Progenitor cell of endocrine pancreas (in vitro differentiated cells): ENCODE measurements at places on chromosomes 1 and 21.

GRCh38 chr1:173549813-173550212 lies 53.1 kb downstream of the SLC9C2 start:
- DNase-seq, result no peak

GRCh38 chr1:156815307-156815826 lies 1.3 kb downstream of the SH2D2A start:
- no peak for DNase-seq

- DNase-seq, result no peak
Observed at GRCh38 chr1:97603776-97604175, 317.1 kb downstream of the DPYD start.

DNA sequence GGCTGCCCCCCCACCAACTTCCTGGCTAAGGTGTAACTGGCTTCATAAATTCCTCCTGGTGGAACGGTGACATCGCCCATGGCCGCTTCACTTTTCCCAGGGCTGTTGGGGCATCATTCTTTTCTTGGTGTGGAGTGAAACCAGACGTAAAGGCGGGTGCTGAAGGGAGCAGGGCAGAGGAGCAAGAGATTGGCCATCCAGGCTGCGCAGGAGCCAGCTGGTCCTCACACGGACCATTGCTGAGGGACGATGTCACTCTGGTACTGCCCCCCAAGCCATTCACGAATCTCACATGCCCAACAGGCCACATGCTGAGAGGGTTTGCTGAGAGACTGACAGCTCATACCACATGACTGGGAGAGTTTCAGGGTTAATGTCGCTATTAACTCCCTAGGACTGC lies 10.5 kb upstream of the PKP1 start:
- DNase-seq, result no peak

- DNase-seq, result no peak
Observed at GRCh38 chr1:212232090-212232489, 53.1 kb upstream of the PPP2R5A start.

DNA sequence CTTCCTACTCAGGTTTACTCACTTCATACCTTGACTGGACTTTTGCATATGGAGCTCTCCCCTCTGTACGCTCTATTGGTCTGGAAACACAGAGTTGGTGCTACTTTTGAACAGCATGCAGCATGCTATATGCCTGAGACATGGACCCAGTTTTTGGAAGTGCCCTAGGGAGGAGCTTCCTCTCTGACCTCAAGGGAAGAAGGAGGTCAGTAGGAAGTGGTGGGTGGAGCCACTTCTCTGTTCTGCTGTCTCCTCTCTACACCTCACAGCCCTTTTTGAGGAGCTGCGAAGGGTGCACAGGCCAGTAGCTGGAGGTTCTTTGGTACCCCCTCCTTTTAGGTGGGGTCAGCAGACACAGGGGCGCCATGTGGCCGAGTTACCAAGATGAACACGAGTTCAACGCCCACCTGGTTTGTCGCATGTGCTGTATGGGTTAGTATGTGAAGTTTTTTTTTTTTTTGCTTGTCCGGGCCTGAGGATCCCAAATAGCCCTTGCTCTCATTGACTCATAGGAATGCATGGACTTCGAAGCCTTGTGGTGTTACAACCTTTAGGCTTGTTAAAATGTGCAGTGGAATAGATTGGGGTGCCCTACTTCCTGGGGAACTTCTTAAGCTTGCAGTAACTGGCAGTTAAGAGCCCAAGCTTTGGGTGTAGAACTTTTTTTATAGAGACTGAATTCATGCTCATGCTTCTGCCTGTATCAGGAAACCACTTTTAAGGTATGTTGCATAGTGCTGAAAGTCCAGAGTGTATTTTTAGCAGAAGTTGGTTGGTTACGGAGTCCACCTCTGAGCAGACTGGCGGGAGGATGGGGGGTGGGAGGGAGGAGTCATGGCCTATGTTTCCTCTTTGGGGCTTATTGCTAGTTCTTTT lies 10.7 kb downstream of the MACF1 start:
- DNase-seq, result no peak

- DNase-seq, result no peak
Observed at GRCh38 chr1:39268906-39269305, 64.4 kb downstream of the MACF1 start.

- no peak for DNase-seq
Observed at GRCh38 chr21:42544544-42544943, 30.9 kb downstream of the SLC37A1 start.

- no peak for DNase-seq
Observed at GRCh38 chr1:156276532-156276931, 6.1 kb downstream of the SMG5 start.

DNA sequence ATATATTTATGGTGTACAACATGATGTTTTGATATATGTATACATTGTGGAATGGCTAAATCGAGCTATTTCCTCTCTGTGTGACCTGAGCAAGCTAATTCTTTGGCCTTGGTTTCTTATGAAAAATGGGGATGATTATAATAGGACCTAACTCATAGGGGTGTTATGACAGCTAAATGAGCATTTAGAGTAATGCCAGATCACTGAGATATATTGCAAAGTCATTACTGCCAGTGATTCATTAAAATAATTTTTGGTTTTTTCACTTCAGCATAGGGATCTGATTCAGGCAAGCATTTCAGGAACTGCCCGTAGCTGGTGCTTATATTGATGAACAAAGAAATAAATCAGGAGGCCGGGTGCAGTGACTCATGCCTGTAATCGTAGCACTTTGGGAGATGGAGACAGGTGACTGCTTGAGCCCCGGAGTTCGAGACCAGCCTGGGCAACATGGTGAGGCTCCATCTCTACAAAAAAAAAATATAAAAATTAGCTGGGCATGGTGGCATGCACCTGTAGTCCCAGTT lies 30.7 kb downstream of the DAB1 start:
- DNase-seq, result no peak

DNA sequence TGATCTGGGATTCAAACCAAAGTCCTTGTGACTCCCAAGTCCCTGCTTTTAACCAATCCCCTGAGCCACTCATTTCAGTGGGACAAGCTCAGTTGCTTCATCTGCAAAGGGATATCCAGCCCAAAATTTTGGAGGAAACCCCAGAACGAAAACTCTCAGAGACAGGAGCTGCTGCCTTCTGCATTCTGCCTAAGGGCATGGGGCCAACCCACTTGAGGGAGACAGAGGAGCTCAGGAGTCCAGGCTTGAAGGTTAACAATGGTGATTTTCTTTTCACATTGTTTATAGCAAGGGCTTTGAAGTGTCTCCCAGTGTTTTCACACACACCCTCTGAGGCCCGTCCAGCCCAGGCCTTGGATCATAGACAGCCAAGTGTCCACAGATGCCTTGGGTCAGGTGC lies 148.1 kb upstream of the CTTNBP2NL start:
- DNase-seq, result no peak

DNA sequence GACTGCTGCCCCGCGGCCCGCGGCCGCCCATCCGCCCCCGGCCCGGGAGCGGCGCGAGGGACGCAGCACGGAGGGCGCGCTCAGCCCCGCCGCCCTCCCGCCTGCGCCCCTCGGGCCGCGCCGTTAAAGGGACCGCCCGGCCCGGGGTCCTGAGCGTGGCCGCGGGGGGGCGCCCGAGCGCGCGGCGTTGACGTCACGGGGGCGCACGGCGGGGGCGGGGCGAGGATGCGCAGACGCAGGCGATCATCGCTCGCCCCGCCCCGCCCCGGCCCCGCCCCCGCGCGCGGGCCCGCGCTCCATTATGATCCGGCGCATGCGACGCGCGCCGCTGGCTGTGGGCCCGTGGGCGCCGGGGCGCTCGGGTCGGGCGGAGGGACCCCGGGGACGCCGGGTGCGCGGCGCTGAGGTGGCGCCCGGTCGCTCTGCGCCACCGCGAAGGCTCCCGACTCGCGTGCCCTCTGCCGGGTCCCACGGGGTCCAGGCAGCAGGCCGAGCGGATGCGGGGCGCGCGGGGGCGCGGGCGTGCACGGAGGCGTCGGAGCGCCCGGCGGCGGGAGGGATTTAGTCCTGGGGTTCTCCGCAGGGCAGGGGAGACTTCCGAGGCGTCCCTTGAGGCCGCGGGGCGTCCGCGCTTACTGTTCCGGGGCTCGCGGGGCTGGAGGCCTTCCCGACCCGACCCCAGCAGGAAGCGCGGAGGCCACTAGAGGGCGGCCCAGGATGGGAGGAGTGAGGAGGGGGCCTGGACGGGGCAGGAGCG lies at the start of gene DVL1:
TSS of gene DVL1 (minus strand) at position 163 of the 757 bp plus-strand sequence. CDS start 353 bp downstream, outside the sequence.
- DNase-seq, result peak; percentile 71

DNA sequence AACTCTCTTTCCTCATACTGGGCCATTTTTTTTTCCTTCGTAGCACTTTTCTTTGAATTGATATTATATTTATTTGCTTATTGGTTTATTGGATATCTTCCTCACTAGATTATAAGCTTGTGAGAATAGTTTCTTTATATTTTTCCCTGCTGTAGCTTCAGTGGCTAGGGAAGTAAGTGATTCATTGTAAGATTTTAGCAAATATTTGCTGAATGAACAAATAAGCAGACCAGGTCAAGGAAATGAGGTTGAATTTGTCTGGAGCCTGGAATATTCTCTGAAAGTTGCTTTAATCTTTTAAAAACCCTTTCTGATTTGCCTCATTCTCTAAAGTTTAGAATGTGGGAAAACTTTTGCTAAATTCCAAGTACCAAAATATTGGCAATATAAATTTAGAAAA lies 80.2 kb downstream of the RABGAP1L start:
- DNase-seq, result no peak

DNA sequence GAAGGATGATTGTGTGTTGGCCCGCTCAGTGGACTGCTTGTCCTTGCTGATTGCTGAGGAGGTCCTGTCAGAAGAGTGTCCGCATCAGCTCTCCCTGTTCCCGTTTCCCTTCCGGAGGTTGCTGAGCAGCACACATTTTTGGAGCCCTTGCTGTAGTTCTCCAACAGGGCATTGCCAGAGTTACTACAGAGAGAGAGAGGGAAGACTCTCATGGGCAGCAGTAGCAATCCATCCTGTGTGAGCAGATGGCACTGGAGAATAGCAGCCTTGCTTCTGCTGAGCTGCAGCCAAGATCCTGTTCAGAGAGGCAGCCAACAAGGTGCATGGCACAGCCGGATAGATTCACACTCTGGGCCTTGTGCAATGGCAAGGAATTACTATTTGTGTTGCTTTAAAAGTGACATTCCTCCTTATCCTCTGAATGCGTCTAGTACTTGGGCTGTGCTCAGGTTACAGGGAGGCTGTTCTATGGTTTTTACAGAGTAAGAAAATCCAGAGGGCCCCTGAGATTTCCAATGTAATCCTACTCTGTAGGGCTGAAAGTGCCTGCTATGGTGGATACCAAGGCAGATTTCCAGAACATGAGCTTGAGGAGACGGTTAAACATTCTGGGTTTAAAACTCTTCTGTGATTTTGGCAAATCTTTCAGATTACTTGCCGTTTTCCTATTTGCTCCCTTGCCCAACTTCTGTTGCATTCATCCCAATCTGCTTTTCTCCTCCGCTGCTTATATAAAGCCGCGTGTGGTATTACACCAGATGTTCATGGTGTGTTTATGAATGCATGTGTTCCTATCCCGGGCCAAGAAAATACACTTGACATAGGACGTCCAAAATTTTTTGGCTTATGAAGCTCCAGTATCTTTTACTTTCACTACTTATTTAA lies 27.4 kb downstream of the AK4 start:
- no peak for DNase-seq

DNA sequence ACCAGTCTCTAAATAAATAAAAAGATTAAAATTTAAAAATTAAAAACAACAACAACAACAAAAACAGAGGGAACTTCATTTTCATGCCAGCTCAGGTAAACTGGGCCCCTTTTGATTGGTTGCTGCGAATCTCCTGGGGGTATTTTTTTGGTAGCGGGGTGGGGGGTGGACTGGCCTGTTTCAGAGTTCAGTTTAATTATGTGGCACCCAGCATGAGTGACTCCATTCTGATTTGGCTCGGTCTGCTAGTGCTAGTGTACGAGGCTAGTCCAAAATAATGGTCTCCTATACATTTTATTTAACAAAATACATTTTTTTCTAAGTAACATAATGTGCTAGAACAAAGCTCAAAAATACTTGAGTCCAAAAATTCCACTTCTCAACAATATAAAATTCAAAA lies 18.2 kb downstream of the PDIK1L start:
- DNase-seq, result no peak

DNA sequence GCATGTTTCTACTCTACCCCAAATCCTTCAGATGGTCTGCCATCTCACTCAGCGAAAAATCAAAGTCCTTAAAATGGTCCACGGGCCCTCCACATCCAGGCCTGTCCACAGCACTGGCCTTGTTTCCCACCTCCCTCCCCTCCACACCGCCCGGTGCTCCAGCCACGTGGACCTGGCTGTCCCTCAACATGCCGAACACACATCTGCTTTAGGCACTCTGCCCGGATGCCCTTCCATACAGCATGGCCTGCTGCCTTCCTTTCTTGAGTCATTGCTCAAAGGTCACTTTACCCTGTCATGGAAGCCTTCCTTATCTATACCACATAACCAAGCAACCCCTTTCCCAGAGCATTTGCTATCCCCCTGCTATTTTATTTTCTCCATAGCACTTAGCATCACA lies 143.0 kb downstream of the DNM3 start:
- DNase-seq, result no peak

- no peak for DNase-seq
Observed at GRCh38 chr1:201032408-201032807, 8.9 kb upstream of the KIF21B start.

DNA sequence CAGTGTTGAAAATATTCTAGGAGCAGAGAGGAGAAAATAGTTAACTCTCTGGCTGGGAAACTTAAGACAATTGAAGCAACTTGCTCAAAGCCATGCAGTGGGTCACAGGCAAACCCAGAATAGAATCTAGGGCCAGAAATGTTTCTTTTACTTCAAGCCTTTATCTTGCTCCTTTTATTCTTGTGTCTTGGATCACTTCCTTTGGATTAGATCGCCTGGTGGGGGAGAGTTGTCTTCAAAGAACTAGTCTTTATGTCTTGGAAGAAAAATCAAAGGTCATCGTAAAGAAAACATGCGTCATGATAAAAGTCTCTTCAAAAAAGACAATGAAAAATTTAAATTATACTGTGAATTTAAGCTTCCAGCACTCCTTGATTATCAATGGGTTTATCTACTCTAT lies 493.6 kb upstream of the USP24 start:
- DNase-seq, result no peak

DNA sequence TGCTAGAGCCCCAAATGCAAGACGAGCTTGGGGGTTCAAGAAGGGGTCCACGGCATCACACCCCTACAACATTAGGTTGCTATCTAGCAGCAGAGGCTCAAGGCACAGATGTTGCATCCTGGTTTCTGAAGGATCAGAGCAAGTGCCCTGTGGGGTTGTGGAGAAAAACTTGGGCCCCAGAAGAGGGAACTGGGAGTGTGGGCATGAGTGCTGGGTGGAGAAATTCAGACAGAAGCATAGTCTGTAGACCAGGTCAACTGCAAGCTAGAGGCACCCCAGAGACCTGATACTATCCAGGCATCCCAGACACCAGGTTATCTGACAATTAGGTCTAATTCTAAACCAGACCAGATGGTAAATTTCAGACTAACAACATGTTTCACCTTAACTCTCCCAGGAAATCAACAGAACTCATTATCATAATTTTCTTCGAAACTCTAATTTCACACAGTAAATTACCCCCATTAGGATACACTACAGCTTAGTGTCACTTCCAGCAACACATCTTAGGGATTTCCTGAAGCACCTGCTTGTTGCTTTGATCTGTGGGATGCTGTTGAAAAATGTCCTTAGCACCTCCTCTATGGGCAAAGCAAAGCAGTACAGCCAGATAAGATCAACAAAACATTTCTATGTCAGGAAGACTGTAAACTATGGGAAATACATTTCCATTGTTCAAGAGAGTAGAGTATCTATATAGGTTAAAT lies 179.3 kb downstream of the VAV3 start:
- no peak for DNase-seq
